ENCODE measurements at places on chromosomes 3 and 15. TPM values are rescaled to one million over a fixed set of nuclear protein-coding genes. Genes with fewer than 3 reads are reported as not detected.

The GRM2 gene
- total RNA-seq, result not detected

The SLC24A5 gene
- not detected for total RNA-seq

The IQCH gene
- total RNA-seq, result 3.5 TPM

The GALNT15 gene
- total RNA-seq, result not detected

The P2RY12 gene
- total RNA-seq, result not detected

The FSIP1 gene
- 0.51 TPM for total RNA-seq

The CACNA1D gene
- total RNA-seq, result 0.49 TPM

The EEF1AKMT4 gene
- total RNA-seq, result 12.7 TPM

The LMCD1 gene
- 87.9 TPM for total RNA-seq

The NLGN1 gene
- total RNA-seq, result not detected

The CACNA2D2 gene
- total RNA-seq, result 0.58 TPM

The EPHA6 gene
- total RNA-seq, result not detected

The SELENOT gene
- 104 TPM for total RNA-seq

The CA12 gene
- 147 TPM for total RNA-seq

The IQCF5 gene
- total RNA-seq, result not detected

The ESYT3 gene
- 0.64 TPM for total RNA-seq

The DLEC1 gene
- total RNA-seq, result not detected

The ANKRD34C gene
- total RNA-seq, result not detected

The SEMA6D gene
- not detected for total RNA-seq

The ZDHHC3 gene
- total RNA-seq, result 37.7 TPM

The AHSG gene
- not detected for total RNA-seq

The COL6A6 gene
- not detected for total RNA-seq

The GHSR gene
- total RNA-seq, result not detected

Data from A549 treated with RU486 at 1 μM for 4 hours (cell line).